Fibroblast of lung (primary cell): ENCODE measurements at places on chromosomes 12 and 14. TPM values are rescaled to one million over a fixed set of nuclear protein-coding genes. Genes with fewer than 3 reads are reported as not detected.

- peaks cover 12% of the 10 kb centered on the region for H3K27me3 ChIP-seq
- no peak for DNase-seq
- H3K4me1 ChIP-seq, result no peaks in the 10 kb centered on the region
- H3K27ac ChIP-seq, result no peak overlapping the region
- H3K4me3 ChIP-seq, result no peak overlapping the region
These were observed 14.6 kb upstream of the RILPL1 start for GRCh38 chr12:123548107-123548506.

The C12orf56 gene
- total RNA-seq, result 0.77 and 1.5 TPM in 2 replicates

The PPP1R3E gene
- total RNA-seq, result 2.6 TPM in 2 replicates

The FOXN4 gene
- total RNA-seq, result not detected in 2 replicates

GRCh38 chr14:102500158-102500662 lies 9.4 kb downstream of the ANKRD9 start:
- H3K4me3 ChIP-seq, result no peak overlapping the region
- H3K4me1 ChIP-seq, result no peaks in the 10 kb centered on the region
- DNase-seq, result peak; percentile 62
- H3K36me3 ChIP-seq, result peaks cover 6% of the 10 kb centered on the region
- H3K27me3 ChIP-seq, result no peaks in the 10 kb centered on the region
- H3K27ac ChIP-seq, result peak overlapping the region; percentile 85

The TTC7B gene
- 10.8 and 18.8 TPM in 2 replicates for total RNA-seq

The MYF5 gene
- not detected in 2 replicates for total RNA-seq

The LARP4 gene
- 33.9 TPM in 2 replicates for total RNA-seq

GRCh38 chr14:82075566-82075965 lies 541.9 kb upstream of the SEL1L start:
- H3K27me3 ChIP-seq, result no peaks in the 10 kb centered on the region
- no peak overlapping the region for H3K27ac ChIP-seq
- no peaks in the 10 kb centered on the region for H3K4me1 ChIP-seq
- DNase-seq, result peak; percentile 2
- H3K4me3 ChIP-seq, result no peak overlapping the region

The KRT79 gene
- total RNA-seq, result not detected in 2 replicates

GRCh38 chr12:57803319-57803893 lies 15.1 kb downstream of the AVIL start:
- H3K36me3 ChIP-seq, result peaks cover 12% of the 10 kb centered on the region
- no peaks in the 10 kb centered on the region for H3K27me3 ChIP-seq
- no peak overlapping the region for H3K4me3 ChIP-seq
- no peaks in the 10 kb centered on the region for H3K4me1 ChIP-seq
- no peak overlapping the region for H3K27ac ChIP-seq
- DNase-seq, result peak; percentile 37

The CMA1 gene
- not detected in 2 replicates for total RNA-seq

DNA sequence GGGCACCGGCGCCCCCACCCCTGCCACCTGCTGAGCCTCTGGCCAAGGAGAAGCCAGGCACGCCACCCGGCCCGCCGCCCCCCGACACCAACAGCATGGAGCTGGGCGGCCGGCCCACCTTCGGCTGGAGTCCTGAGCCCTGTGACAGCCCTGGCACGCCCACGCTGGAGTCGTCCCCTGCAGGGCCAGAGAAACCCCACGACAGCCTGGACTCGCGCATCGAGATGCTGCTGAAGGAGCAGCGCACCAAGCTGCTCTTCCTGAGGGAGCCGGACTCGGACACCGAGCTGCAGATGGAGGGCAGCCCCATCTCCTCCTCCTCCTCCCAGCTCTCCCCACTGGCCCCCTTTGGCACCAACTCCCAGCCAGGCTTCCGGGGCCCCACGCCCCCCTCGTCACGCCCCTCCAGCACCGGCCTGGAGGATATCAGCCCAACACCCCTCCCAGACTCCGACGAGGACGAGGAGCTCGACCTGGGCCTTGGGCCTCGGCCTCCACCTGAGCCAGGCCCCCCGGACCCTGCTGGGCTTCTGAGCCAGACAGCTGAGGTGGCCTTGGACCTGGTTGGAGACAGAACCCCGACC lies 6.5 kb downstream of the SETD1B start:
- no peak overlapping the region for H3K4me3 ChIP-seq
- H3K36me3 ChIP-seq, result peaks cover 39% of the 10 kb centered on the region
- peaks cover 14% of the 10 kb centered on the region for H3K4me1 ChIP-seq

DNA sequence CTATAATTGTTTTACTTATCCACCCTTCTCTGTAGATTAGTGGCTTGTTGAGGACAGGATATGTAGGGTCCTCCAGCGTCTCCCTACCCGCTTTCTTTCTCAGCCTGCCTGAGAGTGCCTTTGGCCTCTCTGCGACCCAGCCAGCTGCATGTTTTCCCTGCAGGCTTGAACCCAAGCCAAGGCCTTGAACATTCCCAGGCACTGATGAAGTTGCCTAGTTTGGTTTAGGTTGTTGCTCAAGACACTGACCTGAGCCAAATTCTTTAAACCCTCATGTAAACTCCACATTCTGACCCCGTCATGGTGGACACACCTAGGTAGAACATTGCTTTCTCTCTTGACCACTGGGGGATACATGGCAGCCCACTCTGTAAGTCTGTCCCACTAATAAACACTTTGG lies 33.4 kb upstream of the TXNRD1 start:
- H3K4me3 ChIP-seq, result no peak overlapping the region
- no peaks in the 10 kb centered on the region for H3K36me3 ChIP-seq
- H3K27ac ChIP-seq, result no peak overlapping the region
- H3K27me3 ChIP-seq, result no peaks in the 10 kb centered on the region
- H3K4me1 ChIP-seq, result peaks cover 15% of the 10 kb centered on the region

- H3K36me3 ChIP-seq, result no peaks in the 10 kb centered on the region
- H3K27ac ChIP-seq, result no peak overlapping the region
- H3K4me1 ChIP-seq, result no peaks in the 10 kb centered on the region
- DNase-seq, result no peak
- H3K27me3 ChIP-seq, result no peaks in the 10 kb centered on the region
These were observed 381.2 kb upstream of the FAR2 start for GRCh38 chr12:28767836-28768348.

DNA sequence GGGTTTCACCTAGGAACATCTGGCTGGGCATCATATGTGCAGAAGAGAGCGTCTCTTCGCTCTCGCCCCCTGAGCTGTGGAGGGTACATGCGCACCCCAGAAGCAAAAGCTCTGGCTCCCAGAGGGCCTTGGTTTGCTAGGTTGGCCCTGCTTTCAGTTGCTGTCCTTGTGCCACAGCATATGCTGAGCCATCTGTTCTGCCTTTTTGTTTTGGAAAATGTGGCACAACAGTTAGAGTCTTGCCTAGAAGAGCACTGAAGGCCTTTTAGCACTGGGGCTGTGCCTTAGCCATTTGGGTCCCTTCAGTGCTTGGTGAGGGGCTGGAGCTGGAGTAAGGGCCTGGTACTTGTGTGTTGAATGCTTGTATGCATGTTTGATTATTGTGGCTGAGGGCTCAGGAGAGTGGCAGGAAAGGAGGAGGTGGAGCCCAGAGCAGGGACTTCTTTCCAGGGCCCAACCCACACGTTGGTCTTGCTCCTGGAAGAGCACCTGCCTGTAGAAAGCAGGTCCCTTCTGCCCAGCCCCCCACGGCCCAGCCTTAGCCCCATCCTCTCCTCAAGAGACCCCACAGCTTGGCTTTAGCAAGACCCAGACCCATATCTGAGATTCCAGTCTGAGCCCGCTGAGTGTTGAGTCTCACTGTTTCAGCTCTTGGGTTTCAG lies 113.7 kb downstream of the SLC25A47 start:
- H3K4me3 ChIP-seq, result no peak overlapping the region
- no peak for DNase-seq
- H3K36me3 ChIP-seq, result no peaks in the 10 kb centered on the region
- H3K27me3 ChIP-seq, result no peaks in the 10 kb centered on the region
- no peaks in the 10 kb centered on the region for H3K4me1 ChIP-seq

DNA sequence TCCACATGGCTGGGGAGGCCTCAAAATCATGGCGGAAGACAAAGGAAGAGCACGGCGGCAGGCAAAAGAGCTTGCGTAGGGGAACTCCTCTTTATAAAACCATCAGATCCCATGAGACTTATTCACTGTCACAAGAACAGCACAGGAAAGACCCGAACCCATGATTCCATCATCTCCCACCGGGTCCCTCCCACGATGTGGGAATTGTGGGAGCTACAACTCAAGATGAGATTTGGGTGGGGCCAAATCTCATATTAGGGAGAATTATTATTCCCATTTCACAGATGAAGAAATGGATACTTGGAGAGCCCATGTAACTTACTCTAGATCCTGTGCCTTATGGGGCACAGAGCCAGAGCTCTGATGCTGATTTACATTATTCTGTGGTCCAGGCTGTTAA lies 322.6 kb downstream of the PCNX1 start:
- H3K27ac ChIP-seq, result no peak overlapping the region
- DNase-seq, result no peak
- H3K27me3 ChIP-seq, result no peaks in the 10 kb centered on the region

GRCh38 chr14:89108608-89109007 lies 284.2 kb downstream of the TTC8 start:
- DNase-seq, result no peak
- H3K27ac ChIP-seq, result no peak overlapping the region
- H3K4me1 ChIP-seq, result no peaks in the 10 kb centered on the region
- no peaks in the 10 kb centered on the region for H3K36me3 ChIP-seq

- no peaks in the 10 kb centered on the region for H3K27me3 ChIP-seq
- H3K36me3 ChIP-seq, result no peaks in the 10 kb centered on the region
- no peaks in the 10 kb centered on the region for H3K4me1 ChIP-seq
- no peak for DNase-seq
- no peak overlapping the region for H3K27ac ChIP-seq
- H3K4me3 ChIP-seq, result no peak overlapping the region
These were observed 145.0 kb downstream of the WIF1 start for GRCh38 chr12:64976131-64976530.

DNA sequence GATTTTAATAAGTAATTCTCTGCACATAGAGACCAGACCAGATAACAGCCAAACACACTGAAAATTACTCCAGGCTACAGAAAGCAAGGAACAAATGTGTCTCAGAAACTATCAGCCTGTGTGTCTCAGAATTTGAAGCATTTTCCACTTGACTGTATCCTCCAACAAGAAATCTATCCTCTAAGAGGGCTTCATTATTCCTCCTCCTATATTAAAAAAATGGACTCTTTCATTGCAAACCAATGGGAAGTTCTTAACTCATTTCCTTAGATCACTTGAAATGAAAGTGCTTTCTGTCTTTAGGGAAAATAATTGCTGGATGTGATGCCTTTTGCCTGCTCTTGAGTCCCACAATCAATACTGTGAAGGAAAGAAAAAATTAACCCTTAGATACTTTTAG lies 2.3 kb downstream of the ST8SIA1 start:
- peaks cover 14% of the 10 kb centered on the region for H3K27me3 ChIP-seq
- no peak overlapping the region for H3K27ac ChIP-seq
- H3K36me3 ChIP-seq, result no peaks in the 10 kb centered on the region
- peaks cover 4% of the 10 kb centered on the region for H3K4me1 ChIP-seq
- peak overlapping the region; percentile 71 for H3K4me3 ChIP-seq
- DNase-seq, result no peak

DNA sequence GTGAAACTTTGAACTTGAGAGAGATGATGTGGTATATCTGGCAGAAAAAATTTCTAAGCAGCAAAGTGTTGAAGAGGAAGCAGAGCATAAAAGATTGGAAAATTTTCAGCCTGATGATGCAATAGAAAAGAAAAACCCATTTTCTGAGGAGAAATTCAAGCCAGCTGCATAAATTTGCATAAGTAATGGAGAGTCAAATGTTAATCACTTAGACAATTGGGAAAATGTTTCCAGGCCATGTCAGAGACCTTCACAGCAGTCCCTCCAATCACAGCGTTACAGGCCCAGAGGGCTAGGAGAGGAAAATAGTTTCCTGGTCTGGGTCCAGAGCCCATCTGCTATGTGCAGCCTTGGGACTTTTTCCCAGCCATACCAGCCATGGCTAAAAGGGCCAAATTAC lies 469.0 kb upstream of the FOXG1 start:
- H3K27me3 ChIP-seq, result no peaks in the 10 kb centered on the region
- peak; percentile 63 for DNase-seq
- no peak overlapping the region for H3K4me3 ChIP-seq
- no peaks in the 10 kb centered on the region for H3K36me3 ChIP-seq
- no peak overlapping the region for H3K27ac ChIP-seq

- H3K4me3 ChIP-seq, result no peak overlapping the region
- no peak overlapping the region for H3K27ac ChIP-seq
- H3K36me3 ChIP-seq, result no peaks in the 10 kb centered on the region
- DNase-seq, result peak; percentile 59
- no peaks in the 10 kb centered on the region for H3K27me3 ChIP-seq
These were observed 92.5 kb downstream of the GPHN start for GRCh38 chr14:66600416-66600815.

The BTBD7 gene
- total RNA-seq, result 19.8 and 20.5 TPM in 2 replicates

GRCh38 chr14:23025151-23025814 lies 9.4 kb downstream of the PSMB5 start:
- H3K27me3 ChIP-seq, result no peaks in the 10 kb centered on the region
- peaks cover 3% of the 10 kb centered on the region for H3K36me3 ChIP-seq
- no peaks in the 10 kb centered on the region for H3K4me1 ChIP-seq
- no peak overlapping the region for H3K4me3 ChIP-seq
- no peak for DNase-seq

The TOMM20L gene
- not detected in 2 replicates for total RNA-seq

DNA sequence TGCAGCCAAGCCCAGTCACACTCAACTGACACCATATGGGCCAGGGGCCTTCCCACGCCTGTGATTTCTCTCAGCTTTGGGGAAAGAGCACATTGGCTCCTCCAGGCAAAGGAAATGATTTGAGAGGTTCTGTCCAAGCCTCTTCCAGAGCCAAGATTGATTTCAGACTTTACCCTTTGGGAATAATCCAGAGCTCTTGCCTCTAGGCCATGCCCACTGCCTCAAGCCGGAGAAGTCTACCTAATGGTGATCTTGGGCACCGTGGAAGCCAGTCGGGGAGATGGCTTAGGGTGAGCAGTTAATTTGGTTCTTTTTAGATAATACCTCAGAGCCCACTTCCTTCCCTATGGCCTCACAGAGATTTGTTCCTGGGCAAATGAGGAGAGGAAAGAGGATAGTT lies 45.0 kb upstream of the NUAK1 start:
- DNase-seq, result no peak
- no peaks in the 10 kb centered on the region for H3K4me1 ChIP-seq
- H3K27ac ChIP-seq, result no peak overlapping the region
- no peaks in the 10 kb centered on the region for H3K36me3 ChIP-seq
- no peak overlapping the region for H3K4me3 ChIP-seq

GRCh38 chr12:111864913-111865312 lies 22.9 kb downstream of the MAPKAPK5 start:
- peaks cover 3% of the 10 kb centered on the region for H3K36me3 ChIP-seq
- H3K4me3 ChIP-seq, result no peak overlapping the region
- no peak for DNase-seq
- H3K27me3 ChIP-seq, result no peaks in the 10 kb centered on the region
- no peaks in the 10 kb centered on the region for H3K4me1 ChIP-seq
- no peak overlapping the region for H3K27ac ChIP-seq

The SYCP3 gene
- 0.17 and 0.26 TPM in 2 replicates for total RNA-seq

DNA sequence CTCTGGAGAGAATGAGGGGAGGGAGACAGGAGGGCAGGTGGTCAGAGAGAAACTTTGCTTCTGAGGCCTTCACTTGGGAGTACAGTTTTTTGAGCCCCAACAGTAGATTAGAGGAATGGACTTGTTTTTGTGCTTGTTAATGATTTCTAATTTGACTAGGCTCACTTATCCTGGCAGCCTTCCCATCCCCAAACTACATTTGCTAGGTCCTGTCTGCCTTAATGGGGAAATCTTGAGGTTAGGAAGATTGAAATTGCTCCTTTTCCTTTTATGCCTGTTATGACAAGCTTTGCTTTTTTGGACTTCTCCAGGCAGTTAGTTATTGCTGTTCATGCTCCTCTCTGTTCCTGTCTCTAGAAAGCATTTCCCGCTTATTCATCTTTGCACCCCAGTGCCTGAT lies 37.7 kb downstream of the SYNE2 start:
- no peak overlapping the region for H3K4me3 ChIP-seq
- H3K4me1 ChIP-seq, result no peaks in the 10 kb centered on the region
- no peaks in the 10 kb centered on the region for H3K36me3 ChIP-seq
- H3K27me3 ChIP-seq, result no peaks in the 10 kb centered on the region
